ENCODE measurements at places on chromosomes 1 and 21.

DNA sequence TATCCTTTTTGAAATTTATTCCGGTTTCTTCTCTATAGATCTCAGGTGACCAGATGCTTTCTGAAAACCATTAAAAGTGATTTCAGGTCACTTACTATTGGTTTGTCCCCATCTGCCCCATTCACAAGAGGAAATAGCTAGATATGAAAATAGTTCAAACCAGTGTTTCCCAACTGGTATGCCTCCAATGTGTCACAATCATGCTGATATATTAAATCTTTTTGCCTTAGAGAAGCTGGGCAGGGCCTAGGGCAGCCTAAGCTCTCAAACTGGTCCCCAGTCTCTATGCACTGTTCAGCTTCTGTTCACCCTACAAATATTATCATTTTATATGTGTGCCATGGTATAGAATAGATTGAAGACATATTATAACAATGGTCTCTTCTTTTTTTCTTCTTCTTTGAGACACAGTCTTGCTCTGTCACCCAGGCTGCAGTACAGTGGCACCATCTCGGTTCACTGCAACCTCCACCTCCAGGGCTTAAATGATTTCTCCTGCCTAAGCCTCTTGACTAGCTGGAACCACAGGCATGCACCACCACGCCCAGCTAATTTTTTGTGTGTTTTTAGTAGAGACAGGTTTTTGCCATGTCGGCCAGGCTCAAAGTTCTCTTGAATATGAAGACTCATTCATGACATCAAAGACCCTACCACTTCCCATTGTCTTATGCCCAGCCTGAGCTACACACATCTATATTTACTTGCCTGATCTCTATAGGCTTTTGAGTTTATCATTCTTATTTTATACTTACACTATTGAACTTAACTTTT lies 15.7 kb downstream of the PTPN22 start:
- DNase-seq: no peak

DNA sequence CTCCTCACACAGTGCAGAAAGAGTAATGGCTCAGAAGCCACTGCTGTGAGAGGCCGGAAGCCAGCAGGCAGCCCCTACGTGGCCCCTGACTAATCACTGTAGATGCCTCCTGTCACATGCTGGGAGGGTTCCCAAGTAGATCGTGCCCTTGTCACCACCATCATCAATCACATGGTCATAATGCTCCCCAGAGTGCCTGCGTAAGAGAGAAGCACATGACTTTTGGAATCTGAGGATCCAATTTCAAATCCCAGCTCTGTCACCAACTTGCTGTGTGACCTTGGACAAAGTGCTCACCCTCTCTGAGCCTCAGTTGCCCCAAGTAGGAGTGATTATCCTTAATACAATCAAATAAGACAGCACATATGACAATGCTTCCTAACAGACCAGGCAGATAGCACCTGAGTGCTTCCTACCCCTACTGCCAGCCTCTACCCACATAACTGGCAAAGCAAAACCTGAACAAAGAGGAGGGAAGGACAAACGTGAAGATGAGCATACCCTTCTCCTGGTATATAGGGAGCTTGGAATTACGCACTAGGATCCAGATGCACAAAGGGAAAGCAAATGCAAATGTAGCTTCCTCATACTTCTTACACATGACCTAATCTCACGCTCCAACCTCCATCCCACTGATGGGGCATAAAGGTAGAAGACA lies 65.7 kb downstream of the SDC3 start:
- no peak for DNase-seq

DNA sequence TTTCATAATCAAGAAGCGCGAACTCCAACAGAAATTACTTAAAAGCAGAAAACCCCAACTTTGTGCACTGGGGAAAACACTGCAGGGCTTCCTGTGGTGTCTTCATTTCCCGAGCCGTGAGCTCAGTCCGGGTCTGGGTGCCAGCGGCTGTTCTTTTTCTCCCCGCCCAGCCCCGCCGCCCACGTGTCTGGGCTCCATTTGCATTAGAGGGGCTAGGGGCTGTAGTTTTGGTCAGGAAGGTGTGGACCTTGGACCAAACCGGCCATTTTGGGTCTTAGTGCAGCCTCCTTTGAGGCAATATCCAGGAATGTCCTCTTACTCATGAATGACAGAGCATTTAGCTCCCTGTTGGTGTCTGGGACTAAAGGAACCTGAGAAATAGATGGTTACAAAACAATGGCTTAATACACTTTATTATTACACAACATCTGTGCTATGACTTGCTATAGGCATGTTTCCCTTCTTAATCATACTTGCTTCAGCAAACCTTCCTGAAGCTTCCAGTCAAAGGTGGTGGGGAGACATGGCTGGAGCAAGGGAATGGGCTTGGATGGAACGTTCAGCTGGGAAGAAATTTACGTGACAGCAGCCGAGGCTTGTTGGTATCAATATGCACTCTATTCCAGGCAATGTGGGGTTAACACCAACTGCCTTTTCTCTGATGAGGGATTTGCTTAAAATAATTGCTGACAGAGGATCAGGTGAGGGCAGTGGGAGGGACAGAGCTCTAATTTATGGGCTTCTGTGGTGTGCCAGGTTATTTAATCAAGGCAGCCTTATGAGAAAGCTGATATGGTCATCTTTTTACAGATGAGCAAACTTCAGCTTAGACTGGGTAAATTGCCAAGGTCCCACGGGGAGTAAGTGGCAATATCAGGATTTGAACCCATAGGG lies 1.1 kb downstream of the AGTRAP start:
- DNase-seq: no peak

DNA sequence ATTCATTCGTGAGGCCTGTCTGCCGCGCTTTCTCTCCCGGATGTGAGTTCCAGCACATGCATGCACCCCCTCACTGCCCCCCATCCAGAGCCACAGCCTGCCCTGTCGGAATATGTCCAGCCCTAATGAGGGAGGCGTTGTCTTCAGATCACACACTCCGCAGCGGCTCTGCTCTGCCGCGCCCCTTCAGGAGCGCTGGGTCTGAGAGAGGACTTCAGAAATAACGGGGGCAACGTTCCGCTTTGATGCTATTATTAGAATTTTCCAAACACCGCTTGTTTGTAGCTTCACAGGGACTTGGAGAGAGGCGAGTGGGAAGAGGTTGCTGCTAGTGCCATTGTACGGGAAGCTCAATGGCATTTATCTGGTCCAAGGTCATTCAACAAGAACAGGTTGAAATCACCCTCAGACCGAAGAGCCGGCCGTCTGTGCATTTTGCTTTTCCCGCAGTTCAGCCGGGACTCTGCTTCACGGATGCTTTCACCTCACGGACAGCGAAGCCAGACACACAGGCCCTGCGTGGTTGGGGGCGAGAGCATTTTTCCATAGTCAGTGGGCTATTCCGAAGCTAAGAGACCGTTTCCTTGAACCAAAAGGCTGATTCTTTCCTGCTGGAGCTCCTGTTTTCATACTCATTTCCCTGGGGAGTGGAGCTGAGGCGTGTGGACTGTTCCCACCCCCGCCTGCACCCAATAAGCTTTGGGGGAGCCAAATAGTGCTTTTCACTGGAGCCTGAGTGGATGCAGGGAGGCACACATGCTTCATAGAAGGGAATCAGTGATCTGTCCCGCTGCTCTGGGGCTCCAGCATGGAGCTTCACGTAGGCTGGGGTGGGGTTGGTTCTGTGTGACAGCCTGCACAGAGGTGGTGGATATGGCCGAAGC lies 69.7 kb downstream of the GALNT2 start:
- no peak for DNase-seq

DNA sequence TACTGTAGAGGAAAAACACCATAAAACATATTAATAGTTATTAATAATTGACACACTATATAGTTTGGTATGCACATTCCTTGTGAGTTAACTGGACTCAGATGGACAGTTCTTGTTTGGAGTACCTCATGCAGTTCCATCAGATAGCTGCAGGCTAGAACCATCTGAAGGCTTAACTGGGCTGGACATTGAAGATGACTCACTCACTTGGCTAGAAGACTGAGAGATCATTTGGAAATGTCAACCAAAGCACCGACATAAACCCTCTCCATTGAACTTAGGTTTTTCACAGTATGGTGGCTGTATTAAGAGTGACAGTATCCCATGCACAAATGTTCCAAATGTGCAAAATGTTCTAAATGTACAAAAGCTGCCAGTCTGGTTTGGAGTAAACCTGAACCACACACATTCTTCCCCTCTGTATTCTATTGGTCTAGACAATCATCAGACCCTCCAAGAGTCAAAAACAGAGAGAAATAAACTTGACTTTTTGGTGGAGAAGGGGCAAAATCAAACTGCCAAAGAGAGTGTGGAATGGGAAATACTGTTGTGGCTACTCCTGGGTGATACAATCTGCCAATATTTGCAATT lies 708.4 kb downstream of the KCNT2 start:
- DNase-seq: no peak

GRCh38 chr21:39377444-39378050 lies 28.7 kb upstream of the HMGN1 start:
- DNase-seq: no peak

DNA sequence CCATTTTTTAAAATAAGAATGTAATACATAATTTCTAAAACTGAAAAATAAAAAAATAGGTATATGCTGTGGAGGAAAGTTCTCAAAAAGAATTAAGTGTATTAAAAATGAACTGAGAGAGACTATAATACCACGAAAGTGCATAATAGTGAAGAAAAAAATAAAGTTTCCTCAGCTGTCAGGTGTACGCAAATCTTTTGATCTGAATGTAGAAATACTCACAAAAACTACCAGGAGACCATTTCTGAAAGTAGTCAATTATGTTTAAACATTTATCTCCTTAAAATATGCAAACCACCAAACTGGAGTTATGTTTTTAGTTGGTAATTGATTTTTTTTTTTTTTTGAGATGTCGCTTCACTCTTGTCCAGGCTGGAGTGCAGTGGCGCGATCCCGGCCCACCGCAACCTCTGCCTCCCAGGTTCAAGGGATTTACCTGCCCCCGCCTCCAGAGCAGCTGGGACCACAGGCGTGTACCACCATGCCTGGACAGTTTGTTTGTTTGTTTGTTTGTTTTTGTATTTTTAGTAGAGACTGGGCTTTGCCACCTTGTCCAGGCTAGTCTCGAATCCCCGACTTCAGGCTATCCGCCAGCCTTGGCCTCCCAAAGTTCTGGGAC lies 1169.2 kb upstream of the B3GALT2 start:
- DNase-seq: no peak

- no peak for DNase-seq
Measured at GRCh38 chr1:225520587-225521227, 92.9 kb upstream of the LBR start.

- DNase-seq: no peak
Measured at GRCh38 chr1:81804312-81804711, 3.6 kb downstream of the ADGRL2 start.
